Brain pericyte (primary cell): ENCODE measurements at places on chromosomes 1 and 21.
A peak's percentile ranks its signal among the peaks of the same experiment; 100 is the strongest.

DNA sequence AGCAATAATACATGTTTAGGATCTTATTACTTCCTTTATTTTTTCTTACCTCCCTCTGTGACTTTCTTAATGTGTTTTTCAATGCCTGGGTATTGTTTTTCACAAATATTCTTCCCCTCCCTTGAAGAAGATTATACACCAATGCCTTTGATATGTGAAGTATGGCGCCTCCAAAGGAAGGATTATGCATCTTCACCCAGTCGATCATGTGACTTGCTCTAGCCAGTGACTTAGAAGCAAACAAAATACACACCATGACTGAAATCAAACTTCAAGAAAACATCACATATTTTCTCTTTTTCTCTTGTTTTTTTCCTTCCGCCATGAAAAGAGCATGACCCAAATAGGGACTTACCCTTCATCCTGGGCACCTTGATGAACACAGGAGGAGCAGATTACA is 297.1 kb downstream of the NCAM2 start:
- DNase-seq: no peak

GRCh38 chr1:239630767-239631166 is 244.4 kb downstream of the CHRM3 start:
- no peak for DNase-seq

- no peak for DNase-seq
These were observed 369.1 kb downstream of the SIPA1L2 start for GRCh38 chr1:232260861-232261260.

- no peak for DNase-seq
These were observed 67.6 kb downstream of the FHAD1 start for GRCh38 chr1:15314328-15315281.

DNA sequence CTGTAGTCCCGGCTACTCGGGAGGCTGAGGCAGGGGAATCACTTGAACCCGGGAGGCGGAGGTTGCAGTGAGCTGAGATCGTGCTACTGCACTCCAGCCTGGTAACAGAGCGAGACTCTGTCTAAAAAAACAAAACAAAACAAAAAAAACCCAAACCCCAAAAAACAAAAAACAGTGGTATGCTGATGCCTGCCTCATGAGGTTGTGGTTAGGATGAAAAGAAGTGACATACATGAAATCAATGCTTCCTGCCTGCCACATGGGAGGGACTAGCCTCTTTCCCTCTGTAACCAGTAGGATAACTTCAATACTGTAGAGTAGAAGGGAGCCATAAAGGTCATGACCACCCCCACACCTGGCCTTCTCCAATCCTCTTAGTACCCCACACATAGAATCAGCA is 55.2 kb downstream of the TENT5C start:
- DNase-seq: no peak

- no peak for DNase-seq
These were observed 74.2 kb downstream of the LEPR start for GRCh38 chr1:65494671-65495070.

DNA sequence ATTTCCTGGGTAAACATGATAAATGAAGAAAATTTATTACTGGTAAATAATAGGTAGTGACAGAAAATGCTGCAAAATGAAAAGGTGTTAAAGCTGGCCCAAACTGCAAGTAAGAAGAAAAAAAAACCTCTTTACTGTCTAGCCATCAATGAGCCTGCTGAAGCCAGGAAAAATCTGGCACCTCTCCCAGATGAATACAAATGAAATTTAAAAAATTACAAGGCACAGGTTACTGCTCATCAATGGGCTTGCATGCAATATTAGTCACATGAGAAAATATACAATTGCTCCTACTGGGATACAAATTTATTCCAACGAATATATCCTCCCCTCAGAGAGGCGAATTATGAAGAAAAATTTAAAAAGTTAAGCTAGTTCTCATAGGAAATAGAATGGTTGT is 1422.5 kb downstream of the KCNT2 start:
- no peak for DNase-seq

GRCh38 chr1:1875932-1876331 is 15.0 kb downstream of the GNB1 start:
- no peak for DNase-seq

DNA sequence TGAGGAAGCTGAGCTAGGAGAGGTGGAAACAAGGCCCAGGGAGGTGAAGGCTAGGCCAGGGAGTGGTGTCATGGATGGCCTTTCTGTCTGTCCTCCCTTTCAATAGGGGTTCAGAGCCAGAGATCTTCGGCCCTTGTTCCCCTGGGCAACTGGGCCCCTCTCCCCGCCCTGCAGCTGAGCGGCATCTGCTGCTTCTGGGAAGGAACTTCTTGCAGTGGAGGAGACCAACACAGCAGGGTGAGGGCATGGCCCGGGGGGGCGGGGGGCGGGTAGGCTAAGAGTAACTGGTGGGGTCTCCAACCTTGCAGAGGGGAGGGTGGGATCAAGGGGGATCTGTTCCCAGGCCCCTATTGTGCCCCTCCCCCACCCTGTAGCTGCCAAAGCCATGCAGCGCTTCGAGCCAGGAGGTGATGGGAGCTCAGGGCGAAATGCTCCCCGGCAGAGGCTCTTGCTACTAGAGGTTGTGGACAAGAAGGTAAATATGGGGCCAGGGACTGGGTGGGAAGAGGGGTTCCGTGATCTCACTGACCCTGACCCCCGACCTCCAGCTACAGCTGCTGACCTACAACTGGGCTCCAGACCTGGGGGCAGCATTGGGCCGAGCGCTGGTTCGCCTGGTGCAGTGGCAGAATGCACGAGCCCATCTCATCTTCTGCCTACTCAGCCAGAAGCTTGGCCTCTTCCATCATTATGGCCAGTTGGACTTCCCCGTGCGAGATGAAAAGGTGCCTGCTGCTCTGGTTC is 11.7 kb downstream of the HYI start:
- DNase-seq: no peak

- no peak for DNase-seq
These were observed 2.4 kb downstream of the CA14 start for GRCh38 chr1:150259758-150260669.

- no peak for DNase-seq
These were observed 31.4 kb downstream of the CLCA1 start for GRCh38 chr1:86499987-86500593.

GRCh38 chr1:94549706-94550105 is 8.1 kb upstream of the F3 start:
- DNase-seq: no peak

DNA sequence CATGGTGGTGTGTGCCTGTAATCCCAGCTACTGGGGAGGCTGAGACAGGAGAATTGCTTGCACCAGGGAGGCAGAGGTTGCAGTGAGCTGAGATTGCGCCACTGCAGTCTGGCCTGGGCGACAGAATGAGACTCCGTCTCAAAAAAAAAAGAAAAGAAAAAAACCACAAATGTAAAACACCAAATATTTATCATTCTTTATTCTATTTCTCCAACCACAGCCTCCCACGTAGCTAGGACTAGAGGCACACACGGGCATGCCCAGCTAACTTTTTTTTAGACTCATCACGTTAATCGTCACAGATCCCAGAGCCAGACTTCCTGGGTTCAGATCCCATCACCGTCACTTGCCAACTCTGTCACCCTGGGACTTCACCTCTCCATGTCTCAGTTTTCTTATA is 13.5 kb downstream of the DNAJC16 start:
- no peak for DNase-seq

DNA sequence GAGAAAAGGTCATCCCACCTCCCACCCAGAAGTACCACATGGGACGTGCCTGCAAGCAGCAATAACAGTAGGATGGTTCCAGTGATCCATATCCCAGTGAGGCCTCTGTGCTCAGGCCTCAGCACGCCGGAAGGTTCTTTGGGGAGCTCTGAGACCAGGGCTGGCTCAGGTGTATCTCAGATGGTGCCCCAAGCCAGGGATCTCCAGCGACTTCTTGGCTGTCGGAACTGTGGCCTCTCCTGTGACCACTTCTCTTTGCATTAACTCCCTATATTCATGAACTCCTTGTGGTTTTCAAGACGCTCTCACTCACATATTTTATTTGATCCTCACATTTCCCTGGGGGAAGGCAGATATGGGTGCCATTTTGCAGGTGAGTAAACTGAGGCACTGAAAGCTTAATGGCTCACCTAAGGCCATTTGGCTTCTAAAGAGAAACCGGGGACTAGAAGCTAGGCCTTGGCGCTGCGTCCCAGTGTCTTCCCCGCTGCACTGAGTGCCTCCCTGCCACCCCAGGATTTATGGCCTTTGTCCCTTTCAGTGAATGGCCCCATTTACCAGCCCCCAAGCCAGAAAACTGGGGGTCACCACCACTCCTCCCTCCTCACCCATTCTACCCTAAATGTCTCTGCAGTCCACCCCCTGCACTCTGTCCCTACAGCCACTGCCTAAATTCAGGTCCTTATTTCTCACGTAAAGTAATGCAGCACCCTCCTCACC is 101.9 kb downstream of the CCDC185 start:
- DNase-seq: no peak

DNA sequence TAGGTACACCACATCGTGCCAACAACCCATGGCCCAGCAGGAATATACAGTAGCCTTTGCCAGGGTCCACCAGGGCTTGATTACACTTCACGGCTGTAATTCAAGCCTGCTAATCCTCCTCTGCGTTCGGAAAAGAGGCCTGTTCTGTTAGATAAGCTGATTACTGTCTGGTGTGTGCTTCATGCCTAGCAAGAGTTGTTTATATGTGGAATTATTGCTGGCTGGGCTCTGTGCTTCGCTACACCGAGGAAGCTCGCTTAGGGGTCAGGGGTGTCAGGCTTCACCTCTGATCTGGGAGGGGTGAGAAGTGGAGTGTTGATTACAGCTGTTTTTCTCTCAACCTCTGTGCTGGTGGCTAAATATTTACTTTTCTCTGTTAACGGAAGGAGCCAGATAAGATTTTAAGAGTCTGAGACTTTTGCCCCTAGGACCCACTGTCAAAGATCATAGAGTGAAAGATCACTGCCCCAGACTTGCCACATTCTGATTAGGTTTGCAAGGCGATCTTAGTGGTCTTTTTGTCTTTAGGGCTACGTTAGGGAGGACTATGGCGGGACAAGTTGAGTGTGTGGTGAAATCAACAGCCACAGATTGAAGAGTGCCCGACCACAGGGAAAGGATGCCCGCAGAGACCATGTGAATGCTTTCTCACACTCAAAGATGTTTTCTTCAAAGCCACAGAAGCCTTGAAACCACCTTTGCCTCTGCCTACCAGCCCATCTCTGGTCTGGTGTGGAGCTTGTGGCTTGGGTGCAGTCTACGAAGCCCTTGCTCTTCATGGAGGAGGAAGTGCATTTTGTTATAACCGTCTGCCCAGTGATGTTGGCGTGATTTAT is 216.1 kb downstream of the PBX1 start:
- DNase-seq: no peak

GRCh38 chr21:29386803-29387202 is 88.1 kb downstream of the BACH1 start:
- no peak for DNase-seq

- peak; percentile 91 for DNase-seq
These were observed 65.1 kb upstream of the JUN start for GRCh38 chr1:58848818-58849411.

GRCh38 chr1:176826265-176826664 is 338.2 kb downstream of the ASTN1 start:
- DNase-seq: no peak

- DNase-seq: peak; percentile 36
These were observed 1.0 kb downstream of the DNAJB4 start for GRCh38 chr1:78005755-78006154.

DNA sequence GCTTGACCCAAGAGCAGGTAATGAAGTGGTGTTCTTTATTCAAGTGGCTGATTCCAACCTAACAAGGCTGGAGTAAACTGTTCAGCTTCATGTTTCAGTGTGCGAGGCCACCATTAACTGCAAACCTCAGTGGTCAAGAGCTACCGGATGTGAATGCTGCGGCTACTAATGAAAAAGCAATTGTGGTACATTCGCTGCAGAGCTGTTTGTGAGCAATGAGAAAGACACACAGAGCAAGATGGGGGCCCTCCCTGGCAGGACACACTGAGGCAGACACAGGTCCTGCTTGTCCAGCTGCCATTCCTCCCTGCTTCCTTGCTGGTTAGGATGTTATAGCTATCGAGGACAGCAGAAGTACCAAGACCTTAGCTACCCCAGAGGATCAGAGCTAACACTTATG is 26.1 kb downstream of the SYF2 start:
- DNase-seq: no peak

- DNase-seq: peak; percentile 34
These were observed 63.9 kb downstream of the CAPN2 start for GRCh38 chr1:223776075-223776814.

GRCh38 chr1:21165076-21165475 is 11.6 kb downstream of the EIF4G3 start:
- DNase-seq: no peak

GRCh38 chr1:23838401-23838866 is 13.2 kb upstream of the HMGCL start:
- no peak for DNase-seq

GRCh38 chr1:38025233-38025632 is 12.7 kb downstream of the UTP11 start:
- no peak for DNase-seq

GRCh38 chr1:109886827-109887226 is 23.8 kb upstream of the CSF1 start:
- DNase-seq: no peak

DNA sequence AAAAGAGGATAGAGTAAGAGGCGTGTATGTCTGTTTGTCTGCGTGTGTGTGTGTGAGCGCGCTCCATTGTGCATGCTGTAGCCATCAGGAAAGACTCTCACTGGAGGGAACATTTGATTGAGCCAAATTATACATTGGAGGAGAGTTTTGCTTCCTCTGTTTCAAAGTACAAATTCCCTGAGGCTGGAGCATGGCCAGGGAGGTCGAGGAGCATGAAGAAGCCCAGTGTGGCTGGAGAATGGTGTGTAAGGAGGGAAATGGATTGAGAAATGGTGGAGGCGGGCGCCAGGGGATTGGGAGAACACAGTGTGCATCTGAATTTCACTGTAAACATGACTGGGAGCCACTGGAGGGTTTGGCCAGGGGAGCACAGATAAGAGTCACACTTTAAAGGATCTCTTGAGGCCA is 22.1 kb upstream of the EFNA1 start:
- no peak for DNase-seq

GRCh38 chr1:243979396-243979795 is 71.7 kb upstream of the ZBTB18 start:
- no peak for DNase-seq

DNA sequence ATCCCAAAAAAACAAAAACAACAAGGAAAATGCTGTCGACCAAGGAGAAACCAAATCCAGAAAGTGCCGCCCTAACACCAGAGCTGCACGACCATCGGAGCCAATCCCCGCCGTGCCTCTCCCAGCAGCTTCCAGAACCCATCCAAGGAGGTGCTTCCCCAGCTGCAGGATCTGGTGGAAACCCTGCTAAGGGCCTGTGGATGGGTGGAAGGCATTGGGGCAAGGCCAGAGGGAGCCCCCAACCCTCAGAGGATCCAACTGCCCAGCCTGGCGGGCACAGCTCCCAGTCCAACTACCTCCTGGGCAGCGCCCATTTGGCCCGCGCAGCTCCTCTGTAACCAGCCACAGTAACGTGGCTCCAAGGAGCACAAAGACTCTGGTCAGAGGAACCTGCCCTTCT is 81.6 kb downstream of the NPHP4 start:
- no peak for DNase-seq

DNA sequence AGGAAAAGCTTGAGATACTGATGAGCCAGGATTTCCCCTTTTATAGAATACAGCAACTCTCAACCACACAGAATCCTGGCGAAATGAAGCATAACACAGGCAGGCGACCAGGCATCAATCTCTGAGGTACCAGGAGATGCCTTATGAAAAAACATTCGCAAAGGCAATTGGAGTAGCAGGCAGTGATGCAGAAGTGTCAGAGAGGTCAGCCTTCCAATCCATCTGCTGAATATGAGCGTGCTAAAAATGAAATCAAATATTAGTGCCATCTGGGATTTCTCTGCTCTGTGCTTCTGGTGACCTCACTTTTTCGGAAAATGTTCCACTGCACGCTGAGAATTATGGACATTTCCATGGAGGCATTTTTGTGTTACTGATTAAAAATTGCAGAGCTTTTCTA is 258.8 kb downstream of the VAV3 start:
- DNase-seq: no peak
